ENCODE measurements at places on chromosomes 12 and 14.
A peak's percentile ranks its signal among the peaks of the same experiment; 100 is the strongest.

DNA sequence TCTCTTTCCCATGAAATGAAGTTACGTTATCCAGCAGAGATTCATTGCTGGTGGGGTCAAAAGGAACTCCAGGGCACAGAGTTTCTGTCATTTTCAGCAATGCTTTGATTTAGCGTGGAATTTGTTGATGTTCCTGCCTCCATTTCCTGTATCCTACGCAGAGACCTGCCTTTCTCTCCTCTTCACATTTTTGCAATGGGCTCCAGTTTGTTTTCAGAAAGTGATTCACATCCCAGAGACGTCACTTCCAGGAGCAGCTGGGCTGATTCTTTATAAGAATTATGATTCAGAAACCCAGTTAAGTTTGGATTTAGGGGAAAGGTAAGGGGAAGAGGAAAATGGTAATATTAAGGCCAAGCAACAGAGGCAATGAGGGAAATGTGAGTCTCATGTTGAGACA is 11.6 kb downstream of the RNASE10 start:
- DNase-seq, result no peak

DNA sequence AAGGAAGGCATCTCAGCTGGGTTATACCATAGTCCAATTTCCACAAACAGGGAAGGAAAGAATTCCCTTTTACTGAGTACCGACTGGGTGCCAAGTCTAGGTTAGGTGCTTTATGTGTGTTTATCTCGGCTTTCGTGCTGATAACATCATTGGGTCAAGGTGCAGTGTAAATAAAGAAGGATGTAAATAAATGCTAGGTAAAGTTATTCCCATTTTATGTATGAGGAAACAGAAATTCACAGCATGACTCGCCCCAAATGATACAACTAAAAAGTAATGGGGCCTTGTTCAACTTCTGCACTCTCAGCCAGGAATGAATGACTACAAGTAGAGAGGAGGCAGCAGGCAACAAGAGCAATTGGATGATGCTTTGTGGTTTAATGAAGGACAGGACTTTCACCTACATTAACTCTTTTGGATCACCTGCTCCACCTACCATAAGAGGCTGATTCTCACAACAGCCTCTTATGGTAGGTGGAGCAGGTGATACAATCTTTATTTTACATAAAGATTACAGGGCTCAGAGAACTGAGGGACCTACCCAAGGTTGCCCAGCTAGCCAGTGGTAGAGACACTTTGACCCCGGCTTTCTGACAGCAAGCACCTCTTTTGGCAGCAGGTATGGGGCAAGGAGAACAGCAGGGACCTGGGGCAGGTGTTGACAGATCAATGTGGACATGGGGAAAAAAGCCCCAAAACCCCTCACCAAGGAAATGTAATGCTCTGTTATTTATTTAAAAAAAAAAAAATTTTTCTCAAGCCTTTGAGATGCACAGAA is 213.4 kb upstream of the NUDT4 start:
- no peak for DNase-seq

DNA sequence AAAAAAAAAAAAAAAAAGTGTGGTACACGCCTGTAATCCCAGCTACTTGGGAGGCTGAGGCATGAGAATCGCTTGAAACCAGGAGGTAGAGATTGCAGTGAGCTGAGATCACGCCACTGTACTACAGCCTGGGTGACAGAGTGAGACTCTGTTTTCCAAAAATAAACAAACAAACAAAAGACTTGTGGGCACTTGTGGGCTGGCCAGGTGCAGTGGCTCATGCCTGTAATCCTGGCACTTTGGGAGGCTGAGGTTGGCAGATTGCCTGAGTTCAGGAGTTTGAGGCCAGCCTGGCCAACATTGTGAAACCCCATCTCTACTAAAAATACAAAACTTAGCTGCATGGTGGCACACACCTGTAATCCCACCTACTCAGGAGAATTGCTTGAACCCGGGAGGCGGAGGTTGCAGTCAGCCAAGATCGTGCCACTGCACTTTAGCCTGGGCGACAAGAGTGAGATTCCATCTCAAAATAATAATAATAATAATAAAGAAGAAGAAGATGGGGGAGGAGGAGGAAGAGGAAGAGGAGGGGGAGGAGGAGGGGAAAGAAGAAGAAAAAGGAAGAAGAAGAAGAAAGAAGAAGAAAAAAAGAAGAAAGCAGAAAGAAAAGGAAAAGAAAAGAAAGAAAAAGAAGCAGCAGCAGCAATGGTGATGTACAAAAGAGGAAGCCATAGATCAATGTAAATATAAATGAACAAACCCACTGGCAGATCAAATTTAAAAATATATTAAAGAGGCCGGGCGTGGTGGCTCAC is 27.9 kb upstream of the CCNT1 start:
- DNase-seq, result no peak

GRCh38 chr12:131415781-131416180 is 295.1 kb upstream of the SFSWAP start:
- no peak for DNase-seq

DNA sequence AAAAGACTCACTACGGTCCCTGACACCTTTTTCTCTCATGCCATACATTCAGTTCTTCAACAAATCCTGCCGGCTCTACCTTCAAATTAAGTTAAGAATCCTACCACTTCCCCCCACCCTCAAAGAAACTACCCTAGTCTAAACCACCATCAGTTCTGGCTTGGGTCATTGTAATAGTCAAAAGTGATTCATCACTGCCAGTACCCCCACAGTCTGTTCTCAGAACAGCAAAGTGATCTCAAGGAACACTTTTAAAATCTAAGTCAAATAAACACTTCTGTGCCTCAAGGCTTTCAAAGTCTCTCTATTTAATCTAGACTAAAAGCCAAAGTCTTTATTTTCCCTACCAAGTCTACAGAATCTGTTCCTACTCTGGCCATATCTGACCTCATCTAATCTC is 12.0 kb upstream of the FAM234B start:
- no peak for DNase-seq

- DNase-seq, result no peak
These were observed 181.0 kb downstream of the ADGRD1 start for GRCh38 chr12:131134523-131135310.

GRCh38 chr12:113359133-113359938 is 949 bp downstream of the PLBD2 start:
- DNase-seq, result peak; percentile 27
